ENCODE measurements at places on chromosomes 2 and 18. TPM values are rescaled to one million over a fixed set of nuclear protein-coding genes. Genes with fewer than 3 reads are reported as not detected.

The CCDC178 gene
- not detected for total RNA-seq

The CCDC68 gene
- 46.8 TPM for total RNA-seq

The LCT gene
- total RNA-seq: 0.08 TPM

The LRRTM1 gene
- 0.66 TPM for total RNA-seq

The PASK gene
- total RNA-seq: 5.6 TPM

The L3MBTL4 gene
- total RNA-seq: 3.5 TPM

The CWC22 gene
- total RNA-seq: 18.4 TPM

The RAX gene
- total RNA-seq: not detected

The OTOF gene
- total RNA-seq: not detected
